Omental fat pad (tissue), 4 donors: ENCODE measurements at places on chromosomes 16 and 17.

- DNase-seq: peak; percentile 52
Observed at GRCh38 chr17:81241648-81242420, 2.7 kb downstream of the NDUFAF8 start.

- DNase-seq: no peak
Observed at GRCh38 chr16:50688083-50688482, 5.3 kb upstream of the NOD2 start.

DNA sequence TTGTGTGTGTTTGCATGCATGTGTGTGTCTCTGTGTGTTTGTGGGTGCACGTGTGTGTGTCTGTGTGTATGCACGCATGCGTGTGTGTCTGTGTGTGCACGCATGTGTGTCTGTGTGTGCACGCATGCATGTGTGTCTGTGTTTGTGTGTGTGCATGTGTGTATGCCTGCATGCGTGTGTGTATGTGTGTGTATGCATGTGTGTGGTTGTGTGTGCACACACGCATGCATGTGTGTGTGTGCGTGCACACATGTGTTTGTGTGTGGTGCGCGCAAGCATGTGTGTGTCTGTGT lies 239.9 kb upstream of the TNRC6C start:
- DNase-seq: no peak

GRCh38 chr16:78788696-78789095 lies 689.2 kb downstream of the WWOX start:
- DNase-seq: no peak

DNA sequence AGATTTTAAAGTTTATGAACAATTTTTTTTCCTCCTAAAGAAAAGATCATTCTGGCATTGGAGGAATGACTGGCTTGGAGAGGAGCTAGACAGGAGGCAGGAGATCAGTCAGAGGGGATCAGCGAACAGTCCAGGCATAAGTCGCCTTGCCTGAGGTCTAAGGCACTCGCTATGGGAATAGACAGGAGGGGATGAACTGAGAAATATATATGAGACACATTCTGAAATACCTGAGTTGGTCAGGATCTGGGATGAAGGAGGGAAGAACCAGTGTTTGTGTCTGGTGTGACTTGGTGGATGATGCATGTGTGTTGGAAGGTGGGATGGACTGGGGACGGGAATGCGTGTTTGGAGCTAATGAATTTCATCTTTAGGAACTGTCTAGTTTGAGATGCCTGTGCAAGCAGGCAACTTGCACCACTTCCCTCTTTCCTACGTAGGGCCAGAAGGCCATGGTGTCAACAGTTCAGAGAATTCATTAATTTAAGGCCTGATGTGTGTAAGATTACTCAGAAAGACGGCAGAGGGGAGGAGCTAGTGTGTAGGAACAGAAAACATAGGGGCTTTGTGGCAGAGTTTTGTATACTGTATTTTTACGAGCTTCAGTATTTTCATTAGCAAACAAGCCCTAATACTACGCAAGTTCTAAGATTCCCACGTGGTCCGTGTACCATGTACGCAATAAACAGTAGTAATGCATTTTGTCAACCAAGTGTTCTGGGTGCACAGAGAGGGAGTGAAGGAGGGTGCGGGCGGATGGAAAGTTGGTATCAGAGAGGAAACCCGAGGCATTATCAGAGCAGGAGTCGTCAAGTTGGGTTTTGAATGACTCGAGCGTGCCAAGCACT lies 825 bp downstream of the HEATR6 start:
- DNase-seq: no peak

DNA sequence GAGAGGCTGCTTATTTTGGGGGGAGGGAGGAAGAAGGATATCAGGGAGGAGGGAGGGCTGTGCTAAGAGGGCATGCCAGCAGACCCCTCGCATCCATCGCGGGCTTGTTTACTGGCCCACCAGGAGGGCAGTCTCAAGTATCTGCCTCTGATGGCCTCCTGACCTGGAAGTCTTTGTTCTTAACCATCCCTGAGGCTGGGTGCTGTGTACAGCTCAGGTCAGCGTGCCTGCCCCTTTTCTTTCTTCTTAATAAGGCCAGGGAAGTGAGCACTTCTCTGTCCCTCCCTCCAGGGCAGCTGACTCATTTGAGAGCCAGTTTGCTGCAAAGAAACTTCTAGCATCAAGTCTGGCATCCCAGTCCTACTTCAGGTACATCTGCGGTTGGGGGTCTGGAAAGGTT lies 157.0 kb downstream of the CCDC182 start:
- no peak for DNase-seq

- DNase-seq: no peak
Observed at GRCh38 chr17:18031955-18032354, 7.0 kb downstream of the ATPAF2 start.
